ENCODE measurements at places on chromosomes 16 and 17.

DNA sequence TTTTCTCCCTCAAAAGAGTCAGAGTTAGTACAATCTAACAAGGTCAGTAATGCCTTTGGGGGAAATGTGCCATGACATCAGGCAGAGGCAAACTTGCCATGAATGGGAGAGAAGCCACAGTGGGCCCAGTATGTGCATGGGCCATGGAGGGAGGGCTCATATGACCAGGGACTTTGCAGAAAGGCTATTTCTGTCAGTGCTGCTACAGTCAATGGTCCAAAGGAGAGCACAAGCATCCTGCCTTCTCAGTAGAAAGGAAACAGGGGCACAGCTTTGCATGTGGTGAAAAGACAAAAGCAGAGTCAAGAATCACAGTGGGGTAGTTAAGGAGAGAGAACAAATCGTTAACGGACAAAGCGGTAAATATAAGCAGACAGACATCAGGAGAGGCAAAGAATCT lies 11.2 kb upstream of the CORO6 start:
- DNase-seq: no peak

GRCh38 chr16:84582958-84583516 lies 34.8 kb downstream of the COTL1 start:
- no peak for DNase-seq

- DNase-seq: no peak
These were observed 98.2 kb upstream of the DHX40 start for GRCh38 chr17:59466946-59467801.

- peak; percentile 16 for DNase-seq
These were observed 3.3 kb upstream of the SLFN12L start for GRCh38 chr17:35540589-35541404.

DNA sequence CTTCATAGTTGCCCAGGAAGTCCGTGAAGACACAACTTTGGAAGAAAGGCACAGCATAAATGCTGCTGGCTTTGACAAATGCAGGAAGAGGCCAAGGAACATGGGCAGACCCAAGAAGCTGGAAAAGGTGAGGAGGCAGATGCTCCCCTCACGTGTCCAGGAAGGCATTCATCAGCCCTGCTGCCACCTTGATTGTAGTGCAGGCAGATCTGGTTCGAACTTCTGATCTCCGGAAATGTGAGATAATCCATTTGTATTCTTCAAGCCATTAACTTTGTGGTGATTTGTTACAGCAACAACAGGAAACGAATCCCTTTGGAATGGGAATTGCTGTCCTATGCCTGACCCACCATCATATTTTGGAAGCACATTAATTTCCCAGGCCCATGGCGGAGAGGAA lies 28.5 kb upstream of the LCMT1 start:
- DNase-seq: no peak

DNA sequence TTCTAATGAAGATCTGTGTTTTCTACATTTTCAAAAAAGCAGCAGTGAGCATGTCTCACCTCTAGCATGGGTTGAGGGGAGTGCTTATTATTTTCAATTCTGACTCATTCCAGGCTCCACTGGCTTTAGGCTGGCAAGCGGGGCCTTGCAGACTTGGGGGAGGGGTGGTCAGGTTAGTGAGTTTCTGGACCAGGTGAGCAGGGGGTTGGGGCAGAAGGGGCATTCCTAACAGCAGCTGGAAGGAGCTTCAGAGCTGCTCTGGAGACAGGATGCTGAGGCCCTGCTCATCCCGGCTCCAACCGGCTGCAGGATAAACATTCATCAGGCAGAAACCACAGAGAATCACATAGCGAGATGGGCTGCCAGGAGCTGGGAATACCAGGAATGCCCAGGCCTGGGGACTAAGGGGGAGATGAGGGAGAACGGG lies 10.5 kb upstream of the KRT19 start:
- no peak for DNase-seq

DNA sequence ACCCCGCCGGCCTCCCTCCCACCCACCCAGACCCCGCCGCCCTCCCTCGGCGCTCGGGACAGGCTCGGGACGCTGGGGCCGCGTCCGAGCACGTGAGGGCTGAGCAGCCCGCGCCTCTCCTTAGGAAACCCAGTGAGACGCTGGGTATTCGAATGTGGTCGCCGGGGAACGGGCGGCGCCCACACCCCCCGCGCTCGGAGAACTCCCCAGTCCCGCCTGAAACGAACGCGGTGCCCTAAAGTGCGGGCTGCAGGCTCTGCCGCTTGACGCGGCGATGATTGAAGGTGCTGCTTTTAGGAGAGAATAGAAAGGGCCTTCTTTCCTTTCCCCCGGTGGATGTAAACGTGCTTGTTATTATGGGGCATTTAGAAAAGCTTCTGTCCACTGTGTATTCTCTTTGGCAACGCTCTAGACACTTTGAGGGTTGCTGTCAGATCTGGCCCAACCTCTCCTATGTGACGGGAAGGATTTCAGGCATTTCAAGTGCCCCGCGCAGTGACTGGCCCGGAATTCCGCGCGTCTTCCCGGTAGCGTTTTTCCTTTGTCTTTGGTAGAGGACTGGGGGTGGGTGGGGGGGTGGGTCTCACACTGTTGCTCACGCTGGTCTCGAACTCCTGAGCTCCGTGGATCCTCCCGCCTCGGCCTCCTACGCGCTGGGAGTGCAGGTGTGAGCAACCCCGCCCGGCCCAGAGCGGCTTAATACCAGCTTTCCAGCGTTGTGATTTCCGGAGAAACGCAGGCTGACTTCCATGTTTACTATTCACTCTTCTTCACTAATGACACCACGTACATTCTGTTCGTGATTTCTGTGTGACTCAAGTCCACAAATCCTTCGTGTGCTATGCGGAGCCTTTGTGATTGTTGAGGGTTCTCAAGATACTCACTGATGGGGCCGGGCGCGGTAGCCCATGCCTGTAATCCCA lies 21.8 kb upstream of the FOXK2 start:
- peak; percentile 37 for DNase-seq

- no peak for DNase-seq
These were observed 270.4 kb upstream of the EEF2KMT start for GRCh38 chr16:5367951-5368350.

DNA sequence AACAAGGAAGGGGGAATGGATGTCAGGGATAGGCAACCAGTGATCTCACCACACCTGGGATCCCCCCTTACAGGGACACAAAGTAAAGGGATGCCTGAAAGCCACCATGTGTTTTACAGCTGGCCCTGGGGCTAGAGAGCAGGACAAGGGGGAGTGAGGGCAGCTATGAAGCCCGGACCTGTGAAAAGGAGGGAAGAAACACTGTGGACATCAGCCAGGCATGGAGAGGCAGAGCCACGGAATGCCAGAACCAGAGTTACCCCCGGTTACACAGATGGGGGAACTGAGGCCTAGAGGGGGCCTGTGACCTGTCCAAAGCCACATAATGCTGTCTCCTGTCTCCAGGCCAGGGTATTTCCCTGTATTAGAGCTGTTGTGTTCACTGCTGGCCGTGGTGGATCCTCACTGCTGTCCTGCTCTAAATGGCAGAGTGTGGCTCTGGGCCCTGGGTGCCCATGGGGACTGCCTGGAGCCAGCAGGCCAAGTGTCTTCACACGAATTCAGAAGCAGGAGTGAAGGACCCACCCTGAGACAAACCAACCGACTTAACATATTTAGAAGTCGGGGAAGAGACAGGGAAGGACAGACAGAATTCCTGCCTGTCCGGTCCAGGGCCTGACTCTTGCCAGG lies 29.7 kb upstream of the ITGA3 start:
- no peak for DNase-seq

GRCh38 chr16:81516478-81517149 lies 72.0 kb downstream of the CMIP start:
- DNase-seq: no peak

GRCh38 chr16:78277321-78278055 lies 178.0 kb downstream of the WWOX start:
- DNase-seq: no peak

DNA sequence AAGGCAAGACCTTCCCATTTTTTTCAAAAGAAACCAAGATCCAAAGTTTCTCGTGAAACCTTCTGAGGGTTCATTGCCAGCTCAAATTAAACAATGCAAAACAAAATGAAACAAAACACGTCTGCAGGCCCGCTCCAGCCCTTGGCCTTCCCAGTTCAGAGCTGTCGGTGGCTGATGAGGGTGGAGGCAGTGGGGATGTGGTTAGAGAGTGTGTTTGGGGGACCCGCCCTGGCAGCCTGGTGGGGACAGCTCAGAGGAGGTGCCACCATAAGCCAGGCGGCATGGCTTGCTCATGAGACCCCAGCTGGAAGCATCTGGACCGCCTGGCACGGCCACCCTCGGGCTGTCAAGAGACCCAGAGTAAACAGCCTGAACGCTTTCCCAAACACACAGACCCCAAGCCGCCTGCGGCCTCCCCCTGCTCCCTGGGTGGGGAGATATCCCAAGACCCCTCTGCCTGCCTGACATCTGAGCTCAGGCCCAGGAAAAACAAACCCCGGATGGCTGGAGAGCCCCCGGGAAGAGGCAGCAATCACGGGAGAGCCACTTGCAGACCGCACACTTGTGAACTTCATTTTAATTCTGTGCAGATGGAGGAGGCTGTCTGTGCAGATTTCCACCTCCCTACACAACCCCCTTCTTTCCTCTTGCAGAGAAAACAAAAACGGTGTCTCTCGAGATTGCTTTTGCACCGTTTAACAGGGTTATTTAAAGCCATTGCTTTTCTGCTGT lies 35.4 kb upstream of the LITAF start:
- DNase-seq: peak; percentile 26

DNA sequence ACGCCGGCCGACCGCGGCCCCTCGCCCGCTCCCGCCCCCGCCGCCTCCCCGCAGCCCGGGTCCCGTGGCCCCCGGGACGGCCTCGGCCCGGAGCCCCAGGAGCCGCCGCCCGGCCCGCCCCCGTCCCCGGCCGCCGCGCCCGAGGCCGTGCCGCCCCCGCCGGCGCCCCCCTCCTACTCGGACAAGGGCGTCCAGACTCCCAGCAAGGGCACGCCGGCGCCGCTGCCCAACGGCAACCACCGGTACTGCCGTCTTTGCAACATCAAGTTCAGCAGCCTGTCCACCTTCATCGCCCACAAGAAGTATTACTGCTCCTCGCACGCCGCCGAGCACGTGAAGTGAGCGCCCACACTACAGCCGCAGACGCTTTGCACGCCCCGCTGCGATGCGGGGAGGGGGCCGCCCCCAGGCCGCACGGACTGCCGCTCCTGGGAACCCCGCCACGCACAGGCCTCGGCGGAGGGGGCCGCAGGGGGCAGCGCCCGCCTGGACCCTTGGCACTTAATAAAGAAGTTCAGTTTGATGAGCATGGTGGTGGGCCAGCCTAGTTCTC lies 35.5 kb upstream of the ZC3H18 start:
- DNase-seq: no peak

DNA sequence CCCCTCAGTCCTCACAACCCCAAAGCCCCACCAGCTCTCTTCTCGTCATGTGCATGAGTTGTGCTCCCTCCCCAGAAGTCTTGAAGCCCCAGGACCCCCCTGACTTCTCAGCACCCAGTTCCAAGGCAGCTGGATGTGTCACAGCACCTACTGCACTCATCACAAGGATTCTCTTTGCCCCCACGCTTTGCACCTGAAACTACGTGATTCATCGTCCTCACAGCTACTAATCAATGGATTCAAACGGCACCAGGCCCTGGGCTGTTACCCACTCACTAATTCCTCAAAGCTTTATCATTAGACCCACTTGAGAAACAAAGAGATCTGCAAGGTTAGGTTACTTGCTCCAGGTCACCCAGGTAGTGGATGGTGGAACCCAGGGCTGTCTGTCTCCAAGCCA lies 45.1 kb upstream of the NDRG4 start:
- DNase-seq: no peak

GRCh38 chr17:78592991-78593329 lies 15.8 kb upstream of the DNAH17 start:
- no peak for DNase-seq

- DNase-seq: no peak
These were observed 3.8 kb downstream of the CBX4 start for GRCh38 chr17:79835470-79835899.

GRCh38 chr17:58783380-58783779 lies 27.7 kb downstream of the PPM1E start:
- no peak for DNase-seq

DNA sequence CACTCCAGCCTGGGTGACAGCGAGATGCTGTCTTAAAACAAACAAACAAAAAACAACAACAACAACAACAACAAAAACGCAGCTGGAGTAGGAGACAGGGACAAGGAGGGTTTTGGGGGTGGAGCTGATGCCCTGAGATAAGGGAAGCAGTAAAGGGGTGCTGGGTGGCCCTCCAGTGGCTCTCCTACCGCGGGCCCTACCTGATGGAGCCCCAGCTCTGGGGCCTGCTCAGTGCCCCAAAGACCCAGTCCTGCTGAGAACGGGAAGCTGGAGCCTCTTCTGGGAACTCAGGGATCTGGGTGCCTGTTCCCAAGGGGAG lies 21.3 kb upstream of the NAGS start:
- DNase-seq: no peak

- no peak for DNase-seq
These were observed 176.8 kb upstream of the HSBP1 start for GRCh38 chr16:83630979-83631378.

GRCh38 chr17:44384823-44385286 lies 4.6 kb downstream of the ITGA2B start:
- DNase-seq: no peak

DNA sequence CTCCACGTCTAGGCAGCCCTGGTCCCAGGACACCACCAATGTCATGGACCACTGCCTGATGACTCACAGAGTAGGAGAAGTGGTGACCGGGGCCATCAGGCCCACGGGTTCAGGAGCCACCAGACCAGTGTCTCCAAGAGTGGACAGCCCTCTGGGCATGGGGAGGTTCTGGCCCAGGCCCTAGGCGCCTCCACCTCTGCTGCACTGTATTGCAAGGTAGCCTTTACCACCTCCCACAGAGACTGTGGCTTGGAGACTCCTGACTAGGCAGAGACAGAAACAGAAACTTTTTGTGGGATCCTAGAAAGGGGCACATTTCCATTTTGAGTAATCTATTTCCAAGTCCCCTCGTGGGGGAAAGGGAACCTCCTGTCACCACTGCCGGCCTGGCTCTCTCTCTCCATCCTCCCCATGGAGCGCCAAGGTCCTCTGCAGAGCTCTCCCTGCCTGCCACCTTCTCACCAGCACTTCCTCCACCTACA lies 2.9 kb downstream of the CDIP1 start:
- no peak for DNase-seq

DNA sequence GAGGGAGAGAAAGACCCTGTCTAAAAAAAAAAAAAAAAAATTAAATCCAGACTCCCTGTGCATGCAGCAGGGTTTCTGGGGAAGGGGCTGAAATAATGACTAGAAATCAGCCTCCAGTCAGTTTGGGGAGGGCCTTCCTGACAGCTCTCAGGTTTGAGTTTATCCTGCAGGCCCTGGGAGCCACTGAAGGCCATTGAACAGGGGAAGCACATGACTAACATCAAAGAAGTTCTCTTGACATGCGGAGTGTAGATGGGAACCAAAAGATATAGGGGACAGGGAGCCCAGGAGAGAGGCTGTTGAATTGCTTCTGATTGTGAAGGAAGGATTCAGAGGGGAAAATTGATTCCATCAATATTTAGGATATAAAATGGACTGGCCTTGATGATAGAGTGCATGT lies 2.8 kb upstream of the RABEP2 start:
- no peak for DNase-seq

Measured in T-helper 9 cell (primary cell).